ENCODE measurements at places on chromosomes 4 and X.

GRCh38 chr4:14343961-14344360 lies 658.3 kb upstream of the CPEB2 start:
- H3K36me3 ChIP-seq = no peaks in the 10 kb centered on the region
- H3K27me3 ChIP-seq = no peaks in the 10 kb centered on the region
- no peak overlapping the region for H3K4me3 ChIP-seq
- no peak for DNase-seq

DNA sequence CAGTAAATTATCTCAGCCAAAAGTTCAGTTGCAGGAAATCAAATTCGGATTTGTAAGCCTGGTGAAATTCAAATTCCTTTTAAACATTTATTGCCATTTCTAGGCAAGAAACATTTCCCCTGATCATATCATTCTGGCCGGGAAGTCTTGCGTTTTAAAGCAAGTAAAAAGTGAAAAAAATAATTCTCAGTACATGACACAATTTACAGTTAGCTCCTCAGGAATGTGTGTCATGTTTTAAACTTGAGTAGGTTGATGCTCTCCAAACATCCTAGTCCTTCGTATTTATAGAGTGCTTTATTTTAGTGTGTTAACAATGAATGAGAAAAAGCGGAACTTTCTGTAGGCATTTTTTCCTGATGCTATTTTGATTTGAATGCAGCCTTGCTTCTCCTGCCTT lies 158.3 kb upstream of the SCML1 start:
- H3K27me3 ChIP-seq = peaks cover 5% of the 10 kb centered on the region
- H3K4me1 ChIP-seq = no peaks in the 10 kb centered on the region
- no peak overlapping the region for H3K27ac ChIP-seq
- DNase-seq = no peak
- H3K36me3 ChIP-seq = no peaks in the 10 kb centered on the region

DNA sequence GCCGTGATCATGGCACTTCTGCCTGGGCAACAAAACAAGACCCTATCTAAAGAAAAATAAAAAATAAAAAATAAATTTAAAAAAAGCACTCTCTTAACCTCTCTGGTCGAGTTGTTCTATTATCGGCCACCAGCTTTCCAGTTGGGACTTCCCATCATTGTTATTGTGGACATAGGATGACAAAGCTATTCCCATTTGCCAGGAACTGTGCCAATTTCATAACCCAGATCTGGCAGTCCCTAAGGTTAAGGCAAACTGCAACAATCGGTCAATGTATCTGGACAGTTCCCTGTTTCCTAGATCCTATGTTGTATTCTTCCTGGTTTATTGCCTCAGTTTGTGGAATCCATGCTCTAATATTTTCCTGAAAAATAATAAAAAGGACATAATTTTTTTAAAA lies 17.8 kb upstream of the ANXA5 start:
- no peak overlapping the region for H3K4me3 ChIP-seq
- no peaks in the 10 kb centered on the region for H3K27me3 ChIP-seq
- H3K4me1 ChIP-seq = no peaks in the 10 kb centered on the region
- H3K27ac ChIP-seq = no peak overlapping the region
- H3K36me3 ChIP-seq = no peaks in the 10 kb centered on the region
- DNase-seq = no peak

DNA sequence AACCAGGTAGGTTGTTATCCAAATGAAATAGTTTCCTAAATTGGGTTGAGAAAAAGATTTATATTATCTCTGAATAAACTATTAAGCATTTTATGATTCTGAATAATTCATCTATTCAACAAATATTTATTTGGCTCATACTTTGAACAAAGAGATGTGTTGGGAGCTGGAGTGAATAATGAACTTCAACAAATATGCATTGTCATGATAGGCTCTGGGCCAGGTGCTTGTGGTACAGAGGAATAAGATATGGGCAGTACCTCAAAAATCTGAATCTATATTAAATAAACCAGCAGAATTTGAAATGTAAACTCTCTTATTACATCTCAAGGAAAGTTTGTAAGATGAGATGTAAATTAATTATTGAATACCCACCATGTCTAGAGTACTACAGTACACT lies 75.7 kb upstream of the DCLK2 start:
- H3K27ac ChIP-seq = no peak overlapping the region
- DNase-seq = no peak
- H3K4me3 ChIP-seq = no peak overlapping the region
- H3K4me1 ChIP-seq = no peaks in the 10 kb centered on the region
- no peaks in the 10 kb centered on the region for H3K27me3 ChIP-seq

DNA sequence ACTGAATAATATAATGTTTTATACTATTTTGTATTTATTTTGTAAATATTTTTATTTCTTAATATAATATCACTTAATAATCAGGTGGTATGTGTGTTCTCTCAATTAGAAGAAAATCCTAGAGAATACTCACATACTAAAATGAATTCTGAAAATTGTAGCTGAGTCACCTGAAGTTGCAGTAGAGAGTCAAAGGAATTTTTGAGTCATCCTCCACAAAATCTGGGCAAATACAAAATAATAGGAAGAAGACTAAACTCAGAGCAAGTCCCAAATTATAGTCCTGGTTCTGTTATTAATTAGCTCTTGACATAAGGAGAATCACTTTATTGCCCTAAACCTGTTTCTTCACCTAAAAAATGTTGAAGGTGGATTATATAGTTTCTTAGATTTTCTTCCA lies 57.8 kb downstream of the SPATA4 start:
- H3K4me3 ChIP-seq = no peak overlapping the region
- H3K27me3 ChIP-seq = no peaks in the 10 kb centered on the region
- H3K27ac ChIP-seq = no peak overlapping the region
- no peaks in the 10 kb centered on the region for H3K4me1 ChIP-seq
- H3K36me3 ChIP-seq = no peaks in the 10 kb centered on the region
- DNase-seq = no peak

All from colonic mucosa (tissue), 4 donors.